ENCODE measurements at places on chromosomes 3 and 15.

DNA sequence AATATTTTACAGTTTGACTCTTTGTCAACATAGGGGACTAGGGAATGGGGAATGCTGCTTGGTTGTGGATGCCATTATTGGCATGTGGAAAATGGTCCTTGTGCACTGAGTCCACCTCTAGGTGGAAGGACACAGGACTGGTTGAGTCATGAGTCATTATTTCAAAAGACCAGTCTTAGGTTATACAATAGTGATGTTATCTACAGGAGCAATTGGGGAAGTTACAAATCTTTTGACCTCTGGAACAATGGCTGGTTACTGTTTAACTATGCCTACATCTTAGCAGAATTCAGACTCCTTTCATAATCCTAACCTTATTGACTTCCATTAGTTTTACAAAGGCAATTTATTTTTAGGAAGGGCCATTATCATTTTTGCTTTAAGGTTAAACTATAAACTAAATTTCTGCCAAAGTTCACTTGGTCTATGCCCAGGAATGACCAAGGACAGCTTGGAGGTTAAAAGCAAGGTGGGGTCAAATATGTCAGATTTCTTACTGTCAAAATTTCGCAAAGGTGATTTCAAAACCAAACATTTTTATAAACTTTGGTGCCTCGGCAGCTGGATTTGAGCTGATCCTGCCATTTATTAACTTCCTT lies 11.8 kb upstream of the CCR8 start:
- ATAC-seq = no peak

DNA sequence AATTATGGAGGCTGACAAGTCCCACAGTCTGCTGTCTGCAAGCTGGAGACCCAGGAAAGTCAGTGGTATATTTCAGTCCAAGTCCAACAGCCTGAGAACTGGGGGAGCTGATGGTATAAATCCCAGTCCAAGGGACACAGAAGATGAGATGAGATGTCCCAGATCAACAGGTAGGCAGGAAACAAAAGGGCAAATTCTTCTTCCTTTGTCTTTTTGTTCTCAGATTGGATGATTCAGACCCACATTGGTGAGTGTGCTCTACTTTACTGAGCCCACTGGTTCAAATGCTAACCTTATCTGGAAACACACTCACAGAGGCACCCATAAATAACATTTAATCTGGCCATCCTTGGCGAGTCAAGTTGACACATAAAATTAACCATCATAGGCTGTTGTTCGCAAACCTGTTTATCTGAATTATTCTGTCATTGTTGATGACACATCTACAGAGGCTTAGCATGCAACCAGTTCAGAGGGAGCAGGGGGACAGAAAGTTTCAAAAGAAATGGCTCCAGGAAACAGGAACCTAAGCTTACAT lies 62.7 kb upstream of the ITGA11 start:
- ATAC-seq = no peak

- no peak for ATAC-seq
Observed at GRCh38 chr3:137687181-137687879, 76.8 kb upstream of the SOX14 start.

DNA sequence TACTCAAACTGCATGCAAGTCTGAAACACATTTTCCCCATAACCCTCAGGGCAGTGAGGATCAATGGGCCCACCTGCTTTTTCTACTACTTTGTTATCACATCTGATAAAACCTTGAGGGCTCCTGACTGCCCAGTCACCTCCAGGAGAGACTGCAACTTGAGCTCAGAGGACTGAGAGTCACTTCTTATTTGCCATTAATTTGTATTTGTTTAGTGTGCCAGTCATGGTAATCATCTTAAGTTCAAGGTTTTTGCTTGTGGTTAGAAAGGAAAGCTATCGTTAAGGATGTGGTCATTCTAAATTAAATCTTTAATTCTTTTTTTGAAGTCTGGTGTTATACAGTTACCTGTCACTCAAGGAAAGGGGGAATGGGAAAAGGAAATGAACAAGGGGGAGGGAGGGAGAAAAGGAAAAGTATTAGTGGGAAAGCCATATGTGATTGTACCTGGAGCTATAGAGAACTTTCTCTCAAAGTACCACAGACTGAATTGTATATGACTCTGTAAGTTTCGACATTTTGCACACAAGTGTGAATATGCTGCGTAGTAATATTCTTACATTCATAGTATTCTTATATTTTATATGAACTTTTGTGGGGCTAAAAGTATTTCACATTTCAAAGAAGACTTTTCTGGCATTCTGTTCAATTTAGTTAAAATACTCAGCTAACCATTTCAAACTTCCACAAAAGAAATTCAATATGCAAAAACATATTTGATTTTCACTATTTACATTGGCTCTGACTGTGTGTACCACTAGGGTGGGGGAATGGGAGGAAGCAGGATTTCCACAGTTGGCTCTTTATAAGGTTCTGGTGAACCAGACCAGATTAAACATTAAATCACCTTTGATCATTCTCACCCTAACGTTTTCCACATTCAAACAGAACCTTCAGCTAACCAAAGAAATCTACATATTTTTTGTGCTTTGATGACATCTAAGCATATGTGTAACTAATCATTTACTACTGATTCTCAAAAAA lies 166.5 kb upstream of the ATP11B start:
- no peak for ATAC-seq

DNA sequence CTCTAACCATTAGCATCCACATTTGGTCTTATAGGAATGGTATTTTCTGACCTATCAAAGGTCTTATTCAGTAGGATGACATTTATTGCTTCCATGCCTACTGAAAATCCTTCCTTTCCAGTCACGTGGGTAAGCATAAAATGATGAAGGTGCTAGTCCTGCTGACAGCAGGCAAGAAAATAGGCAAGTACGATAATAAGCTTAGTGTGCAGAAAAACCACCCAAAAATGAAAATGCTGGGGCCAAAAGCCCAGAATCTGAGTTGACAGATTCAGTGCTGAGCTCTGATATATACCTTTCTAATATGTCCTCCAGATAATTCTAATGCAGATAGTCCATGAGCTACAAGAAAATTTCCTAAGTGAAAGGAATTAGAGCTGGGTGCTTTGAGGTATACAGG lies 194.8 kb downstream of the WDR72 start:
- no peak for ATAC-seq

GRCh38 chr3:118512301-118512700 lies 522.3 kb downstream of the IGSF11 start:
- ATAC-seq = no peak

DNA sequence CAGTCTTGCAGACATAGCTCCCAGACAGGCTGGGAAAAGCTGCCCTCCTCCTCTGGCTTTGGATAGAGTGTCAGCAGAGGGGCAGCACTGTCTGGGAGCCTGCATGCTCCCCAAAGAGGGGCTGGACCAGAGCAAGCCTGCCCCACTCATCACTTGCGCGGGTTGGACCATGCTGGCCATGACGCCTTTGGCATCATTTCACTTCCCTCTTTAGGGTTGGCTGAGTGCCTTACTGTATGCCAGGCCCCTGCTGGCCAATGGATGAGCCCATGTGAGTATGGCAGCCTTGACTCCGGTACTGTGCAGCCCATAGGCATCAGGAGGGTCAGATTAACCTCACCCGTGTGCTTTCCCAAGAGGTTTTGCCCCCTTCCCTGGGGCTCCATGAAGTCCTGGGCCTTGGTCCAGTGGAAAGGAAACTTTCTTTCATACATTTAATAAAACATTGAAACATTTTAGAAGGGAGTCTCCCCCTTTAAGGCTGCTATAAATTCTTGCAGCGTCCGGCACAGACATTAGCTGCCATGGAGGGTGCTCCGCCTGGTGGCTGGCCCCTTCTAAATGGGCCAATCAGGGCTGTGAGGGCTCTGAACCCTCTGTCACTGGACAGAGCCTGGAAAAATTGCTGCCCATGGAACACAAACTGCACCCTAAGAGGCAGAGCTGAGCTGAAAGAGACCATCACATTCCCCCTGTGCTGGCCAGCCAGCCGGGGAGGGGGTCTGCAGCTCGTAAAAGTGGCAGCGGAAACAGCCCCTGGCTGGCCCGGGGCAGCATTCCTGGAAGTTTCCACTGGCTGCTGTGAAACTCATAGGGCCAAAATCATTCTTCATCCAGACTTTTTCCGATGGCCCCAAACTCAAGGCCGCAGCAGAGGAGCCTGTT lies 20.8 kb upstream of the DUSP7 start:
- no peak for ATAC-seq

DNA sequence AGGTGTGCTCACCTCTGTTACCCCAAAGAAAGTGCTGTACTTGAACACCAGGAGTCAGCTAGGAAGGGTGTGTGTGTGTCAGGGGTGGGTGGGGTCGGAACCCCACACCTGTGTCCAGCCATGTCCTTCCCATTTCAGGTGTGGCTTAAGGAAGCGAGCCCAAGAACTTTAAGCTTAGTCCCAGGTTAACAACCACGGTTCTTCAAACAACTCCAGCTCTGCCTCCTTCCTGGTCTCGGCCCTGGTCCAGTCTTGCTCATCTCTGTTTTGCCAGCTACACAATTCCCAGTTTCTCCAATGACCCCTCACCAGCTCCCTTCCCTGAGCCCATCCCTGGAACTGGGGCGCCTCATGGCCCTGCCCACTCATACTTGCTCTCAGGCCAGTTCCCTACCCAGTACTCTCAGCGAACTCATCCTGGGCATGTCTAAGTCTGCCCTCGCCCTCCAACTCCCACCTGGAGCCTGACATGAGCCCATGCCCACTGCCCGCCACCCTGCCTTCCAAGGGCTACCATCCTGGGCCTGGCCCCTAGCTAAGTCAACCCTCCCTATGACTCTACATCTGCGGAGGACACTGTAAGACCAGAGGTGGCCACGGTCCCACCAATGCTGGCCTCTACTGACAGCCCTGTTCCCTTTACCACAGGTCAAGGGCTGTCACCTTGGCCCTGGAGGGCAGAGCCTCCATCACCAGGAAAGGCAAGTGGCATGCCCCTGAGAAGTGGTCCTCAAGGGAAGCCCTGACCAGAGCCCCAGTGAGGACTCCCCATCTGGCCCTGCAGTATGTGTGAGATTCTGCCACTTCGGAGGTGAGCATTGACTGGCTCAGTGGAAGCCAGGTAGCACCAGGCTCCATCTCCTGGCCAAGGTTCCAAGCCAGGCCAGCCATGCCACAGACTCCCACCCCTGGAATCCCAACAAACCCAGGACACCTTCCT lies 9.2 kb downstream of the POC1A start:
- ATAC-seq = no peak

DNA sequence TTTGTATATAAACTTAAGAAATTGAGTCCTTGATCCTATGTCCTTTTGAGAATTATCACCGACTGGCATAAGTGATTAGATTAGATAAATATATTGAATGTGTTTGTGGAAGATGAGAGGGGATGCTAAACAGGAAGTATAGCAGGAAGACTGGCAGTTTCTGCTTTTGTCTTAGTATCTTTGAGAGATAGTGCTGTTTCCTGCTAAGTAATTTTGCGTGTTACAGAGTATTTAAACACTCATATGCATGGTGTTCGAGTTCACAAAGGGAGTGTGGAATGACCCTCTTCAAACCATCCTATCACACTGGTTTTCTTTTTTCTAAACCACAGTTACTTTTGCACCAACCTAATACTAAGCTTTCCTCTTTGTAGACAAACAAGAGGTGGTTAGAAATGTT lies 106.0 kb downstream of the KLHL25 start:
- no peak for ATAC-seq

GRCh38 chr3:16482770-16483531 lies 30.5 kb downstream of the RFTN1 start:
- peak; percentile 49 for ATAC-seq

DNA sequence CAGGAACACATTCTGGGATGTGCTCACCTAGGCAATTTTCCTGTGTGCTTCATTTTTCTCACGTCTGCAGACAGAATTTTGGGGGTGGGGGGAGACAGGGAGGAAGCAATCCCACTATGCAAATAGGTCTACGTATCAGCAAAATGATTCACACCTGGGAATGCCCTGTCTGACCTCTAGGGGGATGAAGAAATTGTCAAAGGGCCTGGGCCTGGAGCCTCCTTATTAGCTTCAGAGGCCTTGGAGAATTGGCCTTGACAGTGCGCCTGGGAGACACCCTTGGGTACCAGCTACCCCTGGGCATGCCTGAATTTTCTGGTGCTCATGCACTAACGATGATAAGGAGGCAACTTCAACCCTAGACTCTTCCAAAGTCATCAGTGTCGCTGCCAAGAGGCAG lies 207.5 kb downstream of the CADPS start:
- no peak for ATAC-seq

DNA sequence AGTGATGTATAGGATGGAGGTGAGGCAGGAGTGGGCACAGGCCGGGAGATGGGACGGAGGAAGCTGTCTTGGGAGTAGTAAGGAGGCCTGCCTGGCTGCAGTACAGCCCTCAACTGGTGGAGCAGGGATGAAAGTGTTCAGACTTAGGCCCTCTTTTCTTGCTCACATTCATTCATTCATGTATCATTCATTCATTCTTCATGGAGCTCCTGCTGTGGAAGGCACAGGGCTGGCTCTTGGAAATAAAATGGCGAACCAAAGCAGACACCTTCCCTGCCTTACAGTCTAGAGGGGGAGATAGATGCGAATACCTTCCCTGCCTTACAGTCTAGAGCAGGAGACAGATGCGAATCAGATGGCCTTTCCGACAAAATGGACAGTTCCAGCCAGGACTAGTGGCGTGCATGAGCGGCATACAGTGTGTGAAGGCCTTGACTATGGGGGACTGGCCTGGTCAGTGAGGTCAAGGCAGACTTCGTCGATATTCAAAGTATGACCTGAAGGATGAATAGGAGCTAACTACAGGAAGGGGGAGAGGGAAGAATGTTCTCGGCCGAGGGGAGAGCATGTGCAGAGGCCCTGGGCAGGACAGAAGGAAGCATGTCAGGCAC lies 143.2 kb upstream of the TLE3 start:
- ATAC-seq = no peak

- ATAC-seq = no peak
Observed at GRCh38 chr3:155283092-155284056, 10.1 kb downstream of the STRIT1 start.

DNA sequence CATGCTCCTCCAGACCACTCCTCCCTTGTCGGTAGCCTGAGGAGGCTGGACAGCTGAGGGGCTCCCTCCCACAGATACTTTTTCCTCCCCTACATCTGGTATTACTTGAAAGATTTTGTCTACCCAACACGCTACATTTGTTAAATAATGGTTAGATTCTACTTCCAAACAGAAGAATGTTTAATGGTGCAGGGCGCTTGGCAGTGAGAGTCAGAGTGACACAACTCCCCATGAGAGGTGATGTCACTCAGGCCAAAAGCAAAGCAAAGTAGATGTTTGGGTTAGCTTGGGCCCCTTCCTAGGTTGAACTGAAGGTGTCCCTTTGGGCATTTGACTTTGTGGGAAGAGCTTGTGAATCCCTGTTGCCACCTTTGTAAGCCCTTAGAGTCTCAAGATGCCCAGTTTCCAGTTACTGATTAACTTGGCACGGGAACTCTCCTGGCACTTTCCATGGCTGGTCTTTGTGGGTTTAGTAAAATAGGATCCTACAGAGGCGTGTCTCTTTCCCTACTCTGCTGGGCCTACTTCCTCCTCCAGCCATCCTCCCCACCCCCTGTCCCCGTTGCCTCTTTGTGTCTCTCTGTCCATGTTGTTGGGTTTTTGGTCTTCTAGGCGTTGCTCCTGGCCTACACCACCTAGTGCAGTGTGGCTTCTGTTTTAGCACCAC lies 5.6 kb downstream of the LIMD1 start:
- no peak for ATAC-seq

- no peak for ATAC-seq
Observed at GRCh38 chr3:43451670-43452254, 165.4 kb downstream of the SNRK start.

Data from activated CD4-positive, CD25-positive, alpha-beta regulatory T cell treated with anti-CD3 and anti-CD28 coated beads, Interleukin-2, amount 50 U/mL, for 24 hours (primary cell).